CD4-positive, alpha-beta T cell treated with Interleukin-4 for 4 hours (primary cell): ENCODE measurements at places on chromosomes 7 and 10.

- no peak for DNase-seq
Observed at GRCh38 chr7:76056241-76056640, 8.3 kb downstream of the MDH2 start.

DNA sequence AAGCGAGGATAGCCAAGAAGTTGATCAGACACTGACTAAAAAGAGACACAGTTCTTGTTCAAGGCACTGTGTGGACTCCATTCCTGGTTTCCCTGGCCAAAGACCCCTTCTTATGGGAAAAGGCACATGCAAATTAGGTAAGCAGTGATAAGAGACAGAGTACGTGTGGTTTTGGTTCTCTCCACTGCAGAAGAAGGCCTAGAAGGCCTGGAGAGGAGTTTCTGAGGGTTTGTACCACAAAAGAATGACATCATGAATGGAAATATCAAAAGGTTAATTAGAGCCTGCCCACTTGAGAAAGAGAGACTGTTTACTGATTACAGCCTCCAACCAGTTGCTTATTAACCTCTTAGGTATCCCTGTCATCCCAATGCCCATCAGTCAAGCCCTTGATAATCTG is 137.5 kb downstream of the ZNF365 start:
- DNase-seq = no peak

GRCh38 chr7:167090-167855 is 25.1 kb upstream of the FAM20C start:
- no peak for DNase-seq

GRCh38 chr7:17212188-17212587 is 86.3 kb upstream of the AHR start:
- no peak for DNase-seq

DNA sequence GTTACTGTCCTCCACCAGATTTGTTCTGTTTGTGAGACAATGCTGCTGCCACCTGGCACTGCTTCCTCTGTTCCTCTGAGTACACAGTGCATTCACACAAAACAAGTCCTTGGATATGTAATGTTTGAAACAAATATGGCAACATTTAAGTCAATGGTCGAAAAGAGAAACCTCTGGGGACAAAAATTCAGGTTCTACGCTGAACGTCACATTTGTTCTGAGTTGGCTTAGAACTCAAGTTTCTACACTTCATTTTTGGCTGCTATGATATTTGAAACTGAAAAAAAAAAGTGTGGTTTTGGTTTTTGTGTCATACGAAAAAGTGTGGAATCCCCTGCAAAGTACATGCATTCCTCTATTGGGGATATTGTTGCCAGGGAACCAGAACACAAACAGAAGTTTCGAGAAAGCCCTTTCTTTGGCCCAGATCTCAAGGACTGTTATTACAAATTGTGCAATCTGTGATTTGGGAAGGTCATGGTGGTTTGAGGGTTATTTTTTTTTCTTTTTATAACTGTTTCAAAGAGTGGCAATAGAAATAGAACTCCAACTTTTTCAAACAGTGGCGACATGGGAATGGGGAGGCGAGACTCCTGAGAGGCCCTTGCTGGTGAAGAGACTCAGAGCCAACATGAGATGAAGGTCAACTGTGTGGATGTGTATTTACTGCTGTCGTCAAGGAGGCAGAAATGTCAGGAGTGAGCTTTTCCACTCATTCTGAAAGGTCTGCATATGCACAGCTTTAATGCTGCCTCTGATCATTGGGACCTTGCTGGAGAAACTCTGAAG is 127.5 kb downstream of the CUBN start:
- peak; percentile 92 for DNase-seq

- DNase-seq = no peak
Observed at GRCh38 chr10:28470873-28471651, 61.9 kb upstream of the WAC start.

DNA sequence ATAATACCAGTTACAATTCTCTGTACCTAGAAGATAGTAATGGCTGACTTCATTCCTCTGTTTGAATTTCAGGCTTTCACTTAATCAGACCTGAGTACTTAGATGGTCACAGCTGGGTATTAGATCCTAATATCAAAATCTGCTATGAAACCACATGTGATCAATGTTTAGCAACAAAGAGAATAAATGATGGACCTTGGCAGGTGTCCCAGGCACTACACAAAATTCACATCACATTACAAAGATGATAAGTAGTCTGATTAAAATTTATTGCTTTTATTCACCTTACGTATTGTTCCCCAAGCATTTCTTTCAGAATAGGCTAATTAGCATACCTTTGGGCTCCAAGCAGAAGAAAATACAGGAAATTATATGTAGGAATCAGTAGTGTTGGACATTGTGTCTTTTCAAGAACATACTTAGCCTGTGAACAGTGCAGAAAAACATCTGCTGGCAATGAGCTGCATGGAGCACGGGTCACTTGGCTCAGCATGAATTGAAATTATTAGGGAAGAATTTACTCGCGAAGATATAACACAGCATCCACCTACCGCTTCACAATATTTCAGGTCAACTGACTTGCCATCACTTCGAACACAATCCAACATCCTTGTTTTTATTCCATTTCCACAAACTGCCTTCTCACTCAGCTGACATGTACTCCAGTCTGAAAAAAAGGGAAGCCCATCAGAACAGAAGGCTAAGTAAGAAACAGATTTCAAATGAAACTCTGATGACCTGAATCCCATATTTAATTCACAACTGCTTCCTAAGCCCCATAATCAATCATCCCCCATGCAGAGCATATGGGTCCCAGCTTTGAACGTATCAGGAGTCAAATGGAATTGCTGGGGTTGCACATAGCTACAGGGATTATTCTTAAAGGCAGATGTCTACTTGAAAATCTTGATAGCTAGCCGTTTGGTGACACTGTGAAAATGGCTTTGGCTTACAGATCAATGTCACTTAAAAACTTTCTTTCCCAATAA is 421.0 kb downstream of the THSD7A start:
- DNase-seq = no peak

- no peak for DNase-seq
Observed at GRCh38 chr7:19116121-19117090, 1.0 kb downstream of the TWIST1 start.

GRCh38 chr10:15472431-15473395 is 101.6 kb upstream of the FAM171A1 start:
- no peak for DNase-seq

GRCh38 chr10:130206216-130206737 is 70.1 kb downstream of the GLRX3 start:
- no peak for DNase-seq

DNA sequence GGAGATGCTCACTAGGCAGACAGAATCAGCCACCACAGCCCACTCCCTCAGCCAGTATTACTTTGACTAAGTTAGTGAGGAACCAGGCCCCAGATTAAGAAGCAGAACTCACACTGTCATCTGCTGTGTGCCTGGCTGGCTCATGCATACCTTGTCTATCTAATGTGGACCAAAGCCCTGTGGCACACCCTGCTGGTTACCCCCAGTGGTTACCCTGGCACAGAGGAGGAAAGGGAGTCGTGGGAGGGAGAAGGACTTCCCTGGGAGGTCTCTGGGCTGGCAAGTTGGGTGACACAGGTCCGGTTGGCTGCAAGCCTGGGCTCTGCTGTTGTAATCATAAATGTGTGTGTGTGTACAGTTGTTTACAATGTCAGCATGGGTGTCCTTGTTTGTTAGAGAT is 7.5 kb upstream of the SH2D4B start:
- peak; percentile 44 for DNase-seq

DNA sequence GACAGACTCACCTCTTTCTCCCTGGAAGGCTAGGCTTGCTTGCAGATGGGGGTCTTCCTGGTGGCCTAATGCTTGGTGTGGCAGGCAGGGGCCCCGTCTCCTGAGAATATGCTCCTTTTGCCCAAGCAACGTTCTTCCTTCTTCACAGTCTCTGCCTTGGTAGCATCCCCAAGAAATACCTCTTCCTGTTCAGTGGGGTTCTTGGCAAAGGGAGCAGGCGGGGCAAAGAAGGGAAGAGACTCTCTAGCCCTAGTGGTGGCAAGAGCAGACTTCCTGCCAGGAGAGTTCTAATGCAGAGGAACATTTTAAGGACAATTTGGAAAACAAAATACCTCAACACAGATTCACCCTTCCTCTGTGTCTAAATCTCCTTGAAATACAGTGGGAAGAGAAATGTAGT is at the start of gene CLEC5A:
Gene CLEC5A (minus strand): TSS at position 179 of the 400 bp plus-strand sequence. CDS start 682 bp downstream, outside the sequence.
- DNase-seq = no peak

DNA sequence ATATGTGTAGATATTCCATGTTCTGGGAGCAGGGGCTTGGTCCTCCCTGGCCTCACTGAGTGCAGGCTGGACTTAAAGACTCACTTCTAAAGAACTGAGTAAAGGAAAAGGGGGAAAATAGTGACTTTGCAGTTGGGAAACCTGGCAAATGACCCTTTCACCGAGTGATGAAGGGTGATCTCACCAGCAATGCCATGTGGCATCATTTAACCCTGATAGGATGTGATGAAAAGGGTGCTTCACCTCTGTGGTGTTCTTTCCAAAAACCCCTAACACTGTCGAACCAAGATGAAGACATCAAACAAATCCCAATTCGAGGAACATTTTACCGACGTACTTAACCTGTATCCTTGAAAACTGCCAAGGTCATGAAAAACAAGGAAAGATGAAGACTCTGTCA is 71.9 kb downstream of the AOAH start:
- no peak for DNase-seq

- no peak for DNase-seq
Observed at GRCh38 chr10:54585572-54585971, 215.5 kb downstream of the PCDH15 start.

DNA sequence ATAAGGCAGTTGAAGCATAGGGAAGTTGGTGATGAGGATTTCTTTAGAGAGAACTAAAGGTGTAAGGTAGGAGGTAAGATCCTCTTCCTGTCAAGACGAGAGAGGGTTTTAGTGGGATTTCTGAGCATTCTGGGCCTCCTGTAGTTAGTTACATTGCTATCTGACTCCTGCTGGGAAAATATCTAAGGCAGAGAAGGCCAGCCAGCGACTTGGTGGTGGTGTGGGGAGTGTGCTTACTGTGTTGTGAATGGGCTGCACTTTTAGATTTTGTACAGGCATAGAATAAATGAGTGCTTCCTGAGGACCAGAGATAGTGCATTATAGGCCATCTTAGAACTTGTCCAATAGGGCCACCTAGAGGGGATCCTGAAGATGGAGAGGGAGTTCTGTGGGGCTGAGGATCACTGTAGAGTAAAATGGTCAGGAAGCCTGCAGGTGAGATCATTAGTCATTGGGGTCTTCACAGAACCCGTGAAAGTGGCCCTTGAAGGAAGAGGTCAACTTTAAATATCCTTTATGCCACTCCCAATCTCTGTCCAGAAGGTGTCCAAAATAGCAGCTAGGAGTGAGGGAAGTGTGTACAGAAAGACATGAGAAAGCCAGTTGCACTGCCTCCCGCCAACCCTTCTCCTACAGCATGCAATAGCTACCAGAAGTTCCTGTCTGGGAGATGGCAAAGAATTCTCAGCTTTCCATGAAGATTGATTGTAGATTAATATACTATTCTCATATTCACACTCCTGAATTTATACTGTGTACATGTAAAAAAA is 266.6 kb downstream of the POLR1F start:
- no peak for DNase-seq

- no peak for DNase-seq
Observed at GRCh38 chr10:132395704-132396493, 1.1 kb upstream of the PWWP2B start.

DNA sequence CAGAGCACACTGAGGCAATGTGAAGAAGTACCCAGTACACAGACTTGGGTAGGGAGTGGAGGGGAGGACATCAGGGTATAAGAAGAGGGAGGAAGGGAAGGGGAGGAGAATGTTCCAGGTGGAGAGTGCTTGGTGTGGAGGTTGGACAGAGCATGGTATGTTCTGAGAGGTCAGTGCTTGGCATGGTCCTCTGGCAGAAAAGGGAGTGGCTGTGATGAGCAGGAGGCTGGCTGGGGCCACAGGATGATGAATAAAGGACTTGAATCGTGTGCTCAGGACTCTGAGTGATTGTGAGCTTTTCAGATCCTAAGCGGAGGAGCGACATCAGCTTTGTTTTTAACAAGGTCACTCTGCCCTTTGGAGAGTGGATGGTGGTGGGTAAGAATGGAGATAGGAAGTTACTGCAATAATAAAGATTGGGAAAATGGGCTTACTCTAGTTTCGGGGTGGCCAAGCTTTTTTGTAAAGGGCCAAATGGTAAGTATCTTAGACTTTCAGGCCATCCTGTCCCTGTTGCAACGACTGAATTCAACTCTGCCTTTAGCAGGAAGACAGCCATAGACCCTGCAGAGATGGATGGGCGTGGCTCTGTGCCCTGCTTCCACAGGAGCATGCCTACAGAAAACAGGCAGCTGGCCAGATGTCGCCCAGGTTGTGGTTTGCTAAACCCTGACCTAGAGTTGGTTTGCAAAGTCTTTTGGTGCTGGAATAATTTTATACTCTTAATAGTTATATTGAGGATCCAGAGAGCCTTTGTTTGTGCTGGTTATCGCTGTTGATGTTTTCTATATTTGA is 8.4 kb downstream of the PPP2R2D start:
- DNase-seq = no peak

GRCh38 chr7:98420966-98421612 is 20.2 kb upstream of the BAIAP2L1 start:
- peak; percentile 40 for DNase-seq

- DNase-seq = no peak
Observed at GRCh38 chr7:7051206-7051877, 131.0 kb upstream of the C1GALT1 start.

- DNase-seq = no peak
Observed at GRCh38 chr10:14265709-14266108, 65.0 kb downstream of the FRMD4A start.

DNA sequence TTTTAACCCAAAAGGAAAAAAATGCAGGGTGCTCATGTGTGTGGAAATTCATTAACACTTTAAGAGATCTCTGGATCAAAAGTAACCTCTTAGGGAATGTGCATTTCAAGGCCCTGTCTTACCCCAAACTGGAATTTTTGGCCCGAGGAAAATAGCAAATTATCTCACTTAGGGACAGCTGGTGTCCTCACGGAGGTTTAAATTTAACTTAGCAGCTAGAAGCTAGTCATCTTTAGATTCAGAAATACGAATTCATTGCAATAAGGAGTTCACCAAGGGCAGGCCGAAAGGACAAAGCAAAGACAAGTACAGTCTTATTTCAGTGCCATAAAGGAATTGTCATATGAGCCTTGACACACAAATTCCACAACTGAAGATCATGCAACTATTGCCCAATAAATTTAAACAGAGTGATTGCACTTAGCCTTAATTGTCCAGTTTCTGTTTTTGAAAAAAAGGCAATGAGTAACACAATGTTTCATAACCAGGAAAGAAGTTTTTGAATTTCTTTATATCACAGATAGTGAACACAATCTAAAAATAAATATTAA is 22.4 kb upstream of the SEMA3C start:
- DNase-seq = no peak
